ENCODE measurements at places on chromosomes 7 and 10.

DNA sequence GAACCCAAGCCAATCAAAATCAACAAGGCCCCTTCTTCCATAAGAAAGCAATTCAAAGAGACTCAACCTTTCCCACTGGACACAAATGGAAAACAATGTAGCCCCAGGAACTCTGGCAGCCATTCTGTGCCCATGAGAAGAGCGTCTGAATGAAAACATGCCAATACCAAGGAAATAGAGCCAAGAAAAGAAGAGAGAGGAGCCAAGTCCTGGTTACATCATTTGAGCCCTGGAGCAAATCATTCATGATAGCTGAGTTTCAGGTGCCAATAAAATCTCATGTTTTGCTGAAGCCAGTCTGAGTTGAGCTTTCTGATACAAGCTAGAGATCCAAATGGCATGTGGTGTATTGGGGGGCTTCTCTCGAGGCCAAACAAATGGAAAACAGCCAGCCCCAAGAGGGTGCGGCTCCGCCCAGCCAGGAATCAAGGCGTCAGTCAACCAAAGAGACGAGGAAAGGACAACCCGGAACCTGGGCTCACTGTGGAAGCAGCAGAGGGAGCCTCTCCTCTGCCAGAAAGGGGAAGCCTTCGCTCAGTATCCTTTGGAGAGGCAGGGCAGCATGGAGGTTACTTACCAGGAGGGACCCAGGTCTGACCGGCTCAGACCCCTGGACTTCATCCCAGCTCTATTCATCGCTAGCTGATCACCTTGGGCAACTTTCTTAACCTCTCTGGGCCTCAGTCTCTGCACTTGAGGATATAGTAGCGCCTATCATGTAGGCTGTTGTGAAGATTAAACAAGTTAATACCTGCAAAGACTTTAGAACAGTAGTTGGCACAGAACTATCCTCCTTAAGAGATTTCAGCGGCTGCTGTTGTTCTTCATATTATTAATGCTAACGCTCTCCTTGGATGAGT, 61.8 kb downstream of the OAT start:
- peaks cover 5% of the 10 kb centered on the region for H3K4me1 ChIP-seq
- DNase-seq: no peak
- H3K4me3 ChIP-seq: no peak overlapping the region
- H3K27me3 ChIP-seq: peaks cover 1% of the 10 kb centered on the region
- H3K27ac ChIP-seq: no peak overlapping the region
- H3K36me3 ChIP-seq: no peaks in the 10 kb centered on the region

DNA sequence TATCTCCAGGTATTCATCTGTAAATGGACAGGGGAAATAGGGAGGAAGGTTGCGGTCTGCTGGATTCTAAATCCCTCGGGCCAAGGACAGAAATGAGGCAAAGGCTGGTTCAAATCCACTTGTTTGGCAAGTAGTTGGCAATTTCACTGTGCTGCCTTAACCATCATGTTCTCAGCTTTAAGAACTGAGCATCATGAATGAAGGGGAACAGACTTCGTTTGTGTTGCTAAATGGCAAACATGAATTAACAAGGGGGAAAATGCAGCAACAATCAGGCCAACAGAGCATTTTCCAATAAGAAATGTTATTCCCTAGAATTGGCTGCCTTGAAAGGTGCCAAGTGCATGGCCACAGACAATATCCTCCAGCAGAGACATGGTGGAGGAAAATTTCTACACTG, 36.9 kb downstream of the PARD3 start:
- no peaks in the 10 kb centered on the region for H3K36me3 ChIP-seq
- no peaks in the 10 kb centered on the region for H3K4me1 ChIP-seq
- no peak for DNase-seq
- no peak overlapping the region for H3K27ac ChIP-seq

DNA sequence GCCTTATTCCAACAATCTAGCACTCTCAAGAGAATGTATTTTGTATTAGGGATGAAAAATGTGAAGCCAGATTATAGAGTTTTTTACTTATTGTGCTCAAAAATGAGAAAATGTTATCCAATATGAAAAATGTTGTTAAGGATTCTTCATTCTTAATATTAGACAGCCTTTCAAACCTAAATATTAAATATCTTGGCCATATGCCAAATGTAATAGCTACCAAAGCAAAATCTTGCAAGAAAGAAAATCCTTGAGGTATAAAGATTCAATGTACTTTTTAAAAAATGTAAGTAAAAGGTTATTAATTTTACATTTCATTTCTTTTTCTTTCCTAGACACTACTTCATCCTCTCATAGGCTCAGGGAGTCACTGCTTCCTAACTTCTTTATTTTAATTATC, 33.4 kb downstream of the MET start:
- no peaks in the 10 kb centered on the region for H3K4me1 ChIP-seq
- H3K36me3 ChIP-seq: no peaks in the 10 kb centered on the region
- H3K27me3 ChIP-seq: peaks cover 15% of the 10 kb centered on the region
- DNase-seq: no peak
- H3K27ac ChIP-seq: no peak overlapping the region

DNA sequence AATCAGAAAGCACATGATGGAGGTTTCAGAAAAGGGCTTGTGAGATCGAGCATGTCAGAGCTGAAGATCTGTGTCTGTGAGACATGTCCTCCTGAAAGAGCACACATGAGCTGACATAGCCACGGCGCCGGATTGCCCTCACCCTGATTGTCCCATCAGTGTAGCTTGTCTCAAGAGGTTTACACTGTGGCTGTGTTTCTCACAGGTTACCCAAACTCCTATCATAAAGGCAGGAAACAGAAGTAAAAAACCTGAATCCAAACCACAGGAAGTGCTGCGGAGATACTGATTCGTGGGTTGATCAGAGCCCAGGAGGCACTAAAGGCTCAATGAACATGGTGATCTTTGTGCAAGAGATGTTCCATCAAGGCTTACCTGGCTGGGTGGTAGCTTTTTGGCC, 3.9 kb upstream of the ATP6V0E2 start:
- H3K27me3 ChIP-seq: no peaks in the 10 kb centered on the region
- no peak for DNase-seq
- H3K4me1 ChIP-seq: peaks cover 26% of the 10 kb centered on the region

- no peak for DNase-seq
- H3K27me3 ChIP-seq: no peaks in the 10 kb centered on the region
- H3K36me3 ChIP-seq: peaks cover 30% of the 10 kb centered on the region
- peaks cover 3% of the 10 kb centered on the region for H3K4me1 ChIP-seq
These were observed 9.1 kb downstream of the POLL start for GRCh38 chr10:101578803-101579515.

DNA sequence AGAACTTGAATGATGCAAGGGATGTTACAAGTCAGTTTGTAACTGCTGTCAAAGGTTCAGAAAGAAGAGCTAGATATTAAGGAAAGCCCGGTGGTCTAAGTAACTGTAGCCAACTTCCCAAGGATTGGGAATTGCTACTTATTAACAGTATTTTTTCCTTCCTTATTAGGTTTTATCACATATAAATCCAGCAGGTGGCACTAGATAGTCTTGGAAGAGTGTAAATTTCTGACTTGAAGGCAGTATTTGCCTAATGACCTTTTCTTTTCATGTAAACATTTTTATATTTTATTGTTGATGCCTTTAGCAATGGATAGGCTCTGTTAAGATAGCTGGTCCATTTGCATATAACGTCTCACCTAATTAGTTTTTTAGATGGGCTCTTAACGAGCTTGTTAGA, 51.2 kb downstream of the ANLN start:
- H3K4me1 ChIP-seq: no peaks in the 10 kb centered on the region

- H3K27ac ChIP-seq: peak overlapping the region; percentile 84
- no peaks in the 10 kb centered on the region for H3K27me3 ChIP-seq
- H3K4me3 ChIP-seq: peak overlapping the region; percentile 7
- H3K36me3 ChIP-seq: no peaks in the 10 kb centered on the region
These were observed 38.4 kb downstream of the ANK3 start for GRCh38 chr10:60351191-60351853.

DNA sequence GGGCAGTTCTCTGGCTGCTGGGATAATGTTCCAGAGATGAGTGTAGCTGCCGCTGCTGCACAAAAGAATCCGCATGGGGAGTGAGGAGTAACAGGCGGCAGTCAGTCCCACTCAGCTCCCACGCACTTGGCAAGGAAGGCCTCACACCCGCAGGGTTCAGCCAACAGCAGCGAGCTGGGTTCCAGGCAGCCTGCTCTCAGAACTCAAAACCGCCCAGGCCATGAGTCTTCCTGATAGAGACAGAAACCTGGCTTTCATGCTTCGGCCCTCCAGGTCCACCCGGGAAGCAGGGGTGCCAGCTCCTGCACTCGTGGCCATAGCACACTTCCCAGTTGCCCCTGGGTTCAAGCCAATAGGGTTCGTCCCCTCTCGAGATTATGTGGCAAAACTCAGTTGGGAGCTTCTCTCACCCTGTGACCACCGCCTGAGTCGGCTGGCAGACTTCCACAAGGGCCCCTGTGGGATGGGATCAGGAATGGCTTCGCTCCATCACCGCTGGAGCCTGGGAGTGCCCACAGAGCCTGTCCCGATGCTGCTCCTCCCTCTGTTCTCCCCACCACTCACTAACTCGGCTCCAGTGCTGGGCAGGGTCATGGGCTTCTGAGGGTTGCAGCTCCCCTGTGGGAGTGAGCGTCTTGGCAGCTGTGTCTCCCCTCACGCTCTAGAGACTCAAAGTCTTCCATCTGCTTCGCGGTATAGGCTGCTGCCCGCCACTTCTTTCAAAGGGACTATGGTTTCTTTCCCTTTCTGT, 20.6 kb downstream of the CLRN3 start:
- H3K36me3 ChIP-seq: peaks cover 1% of the 10 kb centered on the region
- H3K4me3 ChIP-seq: no peak overlapping the region
- no peak overlapping the region for H3K27ac ChIP-seq
- H3K4me1 ChIP-seq: peaks cover 2% of the 10 kb centered on the region
- peaks cover 9% of the 10 kb centered on the region for H3K27me3 ChIP-seq
- DNase-seq: no peak

- peak overlapping the region; percentile 83 for H3K4me3 ChIP-seq
- H3K27ac ChIP-seq: no peak overlapping the region
- H3K4me1 ChIP-seq: peaks cover 6% of the 10 kb centered on the region
- peaks cover 2% of the 10 kb centered on the region for H3K27me3 ChIP-seq
- no peaks in the 10 kb centered on the region for H3K36me3 ChIP-seq
These were observed 2.0 kb upstream of the BLVRA start for GRCh38 chr7:43756368-43757072.

DNA sequence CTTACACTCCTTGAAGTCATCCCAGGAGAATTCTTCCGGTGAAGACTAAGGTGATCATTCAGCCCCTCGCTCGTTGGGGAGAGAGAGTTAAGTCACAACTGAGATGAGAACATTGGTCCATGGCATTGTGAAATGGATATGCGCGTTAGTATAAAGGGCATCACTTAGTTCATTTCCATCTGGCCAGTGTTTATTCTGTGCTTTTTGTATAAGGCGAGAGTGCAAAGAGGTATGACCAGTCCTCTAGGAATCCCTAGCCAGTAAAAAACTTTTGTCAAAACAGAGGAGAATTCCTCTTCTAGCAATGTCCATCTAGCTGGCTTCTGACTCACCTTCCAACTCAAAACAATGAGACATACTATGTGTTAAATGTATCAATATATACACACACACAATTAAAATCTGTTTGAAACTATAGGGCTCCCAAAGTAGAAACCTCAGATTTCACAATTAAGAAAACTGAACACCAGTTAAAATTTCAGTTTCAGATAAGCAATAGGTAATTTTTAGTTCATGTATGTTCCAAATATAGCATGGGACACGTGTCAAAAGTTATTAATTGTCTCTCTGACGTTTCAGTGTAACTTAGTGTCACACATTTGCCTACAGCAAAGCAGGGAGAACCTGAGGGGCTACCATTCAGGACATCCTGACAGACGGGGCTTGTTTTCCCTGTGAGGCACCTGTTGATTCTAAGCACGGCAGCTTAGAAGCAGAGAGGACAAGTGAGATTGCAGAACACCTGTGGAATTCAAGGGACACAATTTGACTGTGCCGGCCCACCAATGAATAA, 158.9 kb downstream of the KLF6 start:
- H3K36me3 ChIP-seq: no peaks in the 10 kb centered on the region
- H3K27ac ChIP-seq: no peak overlapping the region
- H3K4me1 ChIP-seq: peaks cover 21% of the 10 kb centered on the region
- DNase-seq: no peak

GRCh38 chr7:79897166-79897565, 237.5 kb upstream of the GNAI1 start:
- no peaks in the 10 kb centered on the region for H3K27me3 ChIP-seq
- no peak for DNase-seq
- no peaks in the 10 kb centered on the region for H3K4me1 ChIP-seq
- H3K36me3 ChIP-seq: no peaks in the 10 kb centered on the region
- H3K27ac ChIP-seq: no peak overlapping the region

- peak; percentile 19 for DNase-seq
- peaks cover 17% of the 10 kb centered on the region for H3K4me1 ChIP-seq
- peaks cover 32% of the 10 kb centered on the region for H3K27me3 ChIP-seq
- H3K4me3 ChIP-seq: no peak overlapping the region
These were observed 1.6 kb downstream of the HOXA13 start for GRCh38 chr7:27198138-27198841.

- no peak overlapping the region for H3K4me3 ChIP-seq
- no peak overlapping the region for H3K27ac ChIP-seq
- no peaks in the 10 kb centered on the region for H3K4me1 ChIP-seq
- no peak for DNase-seq
- H3K36me3 ChIP-seq: no peaks in the 10 kb centered on the region
These were observed 42.4 kb upstream of the LMTK2 start for GRCh38 chr7:98064233-98064632.

DNA sequence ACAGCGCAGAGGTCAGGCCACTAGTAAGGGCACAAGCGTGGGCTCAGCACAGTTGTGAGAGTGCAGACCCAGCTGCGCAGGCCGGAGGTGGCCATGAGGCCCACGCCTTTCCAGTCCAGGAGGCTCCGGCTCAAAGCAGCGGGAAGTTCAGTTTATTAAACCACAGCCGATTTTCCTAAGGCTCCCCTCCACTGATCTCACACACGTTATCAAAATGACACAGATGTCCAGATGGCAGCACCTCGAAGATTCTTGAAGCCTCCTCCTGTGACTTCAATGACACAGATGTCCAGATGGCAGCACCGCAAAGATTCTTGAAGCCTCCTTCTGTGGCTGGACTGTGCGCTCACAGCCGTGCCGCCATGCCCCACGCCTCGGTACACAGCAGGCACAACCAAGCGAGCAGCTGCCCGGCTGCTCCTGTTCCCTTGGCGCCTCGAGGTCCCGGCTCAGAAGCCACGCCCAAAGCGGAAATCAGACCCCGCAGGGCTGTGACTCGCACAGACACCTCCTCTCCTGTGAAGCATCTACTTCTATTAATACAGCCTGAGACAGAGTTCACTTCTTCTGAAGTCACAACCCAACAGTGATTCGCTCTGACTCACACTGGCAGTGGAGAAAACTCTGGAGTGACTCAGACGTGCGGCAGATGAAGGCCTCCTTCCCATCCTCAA, 122.7 kb downstream of the MAD1L1 start:
- DNase-seq: no peak
- peak overlapping the region; percentile 57 for H3K4me3 ChIP-seq
- no peaks in the 10 kb centered on the region for H3K27me3 ChIP-seq
- peak overlapping the region; percentile 85 for H3K27ac ChIP-seq
- peaks cover 3% of the 10 kb centered on the region for H3K36me3 ChIP-seq

GRCh38 chr7:82382276-82382675, 61.3 kb downstream of the CACNA2D1 start:
- DNase-seq: no peak
- H3K4me3 ChIP-seq: no peak overlapping the region
- no peaks in the 10 kb centered on the region for H3K27me3 ChIP-seq
- H3K36me3 ChIP-seq: no peaks in the 10 kb centered on the region
- no peaks in the 10 kb centered on the region for H3K4me1 ChIP-seq

- no peak overlapping the region for H3K27ac ChIP-seq
- DNase-seq: no peak
- no peak overlapping the region for H3K4me3 ChIP-seq
- peaks cover 8% of the 10 kb centered on the region for H3K27me3 ChIP-seq
These were observed 8.2 kb downstream of the MAT1A start for GRCh38 chr10:80281292-80281691.

Measured in memory B cell (primary cell).